ENCODE measurements at places on chromosomes 6 and 20.

DNA sequence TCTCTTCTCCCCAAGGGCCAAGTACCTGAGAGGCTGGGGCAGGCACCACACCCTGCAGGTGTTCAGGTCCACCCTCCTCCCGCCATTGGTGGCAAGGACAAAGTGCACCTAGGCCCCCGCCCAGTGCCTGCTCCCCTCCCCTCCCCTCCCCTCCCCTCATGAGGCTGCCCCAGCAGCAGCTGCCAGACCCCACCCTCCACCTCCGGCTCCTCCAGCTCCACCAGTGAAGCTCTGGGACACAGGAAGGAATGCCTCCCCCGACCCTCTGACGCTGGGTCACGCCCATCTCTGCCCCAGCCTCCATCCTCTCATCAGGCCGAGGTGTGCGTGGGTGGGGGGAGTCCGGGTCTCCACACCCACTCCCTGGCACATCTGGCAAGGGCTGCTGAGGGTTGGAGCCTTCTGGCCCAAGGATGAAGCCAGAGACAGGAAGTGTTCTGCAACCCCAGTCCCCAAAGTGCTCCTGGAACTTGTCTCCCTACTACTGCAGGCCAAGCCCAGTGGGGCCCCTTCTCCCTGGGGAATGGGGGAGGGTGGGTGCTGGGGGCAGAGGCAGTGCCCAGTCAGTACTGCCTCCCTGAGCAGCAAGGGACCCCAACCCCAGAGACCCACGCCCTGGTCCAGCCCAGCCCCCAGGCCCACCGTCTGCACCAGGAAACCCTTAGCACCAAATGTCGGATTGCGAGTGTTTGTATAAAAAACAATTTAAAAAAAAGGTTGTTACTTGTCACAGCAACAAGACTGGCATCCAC is 1.6 kb upstream of the UCKL1 start:
- no peak for DNase-seq

GRCh38 chr6:131061751-131062119 is 1.3 kb downstream of the EPB41L2 start:
- DNase-seq: no peak

DNA sequence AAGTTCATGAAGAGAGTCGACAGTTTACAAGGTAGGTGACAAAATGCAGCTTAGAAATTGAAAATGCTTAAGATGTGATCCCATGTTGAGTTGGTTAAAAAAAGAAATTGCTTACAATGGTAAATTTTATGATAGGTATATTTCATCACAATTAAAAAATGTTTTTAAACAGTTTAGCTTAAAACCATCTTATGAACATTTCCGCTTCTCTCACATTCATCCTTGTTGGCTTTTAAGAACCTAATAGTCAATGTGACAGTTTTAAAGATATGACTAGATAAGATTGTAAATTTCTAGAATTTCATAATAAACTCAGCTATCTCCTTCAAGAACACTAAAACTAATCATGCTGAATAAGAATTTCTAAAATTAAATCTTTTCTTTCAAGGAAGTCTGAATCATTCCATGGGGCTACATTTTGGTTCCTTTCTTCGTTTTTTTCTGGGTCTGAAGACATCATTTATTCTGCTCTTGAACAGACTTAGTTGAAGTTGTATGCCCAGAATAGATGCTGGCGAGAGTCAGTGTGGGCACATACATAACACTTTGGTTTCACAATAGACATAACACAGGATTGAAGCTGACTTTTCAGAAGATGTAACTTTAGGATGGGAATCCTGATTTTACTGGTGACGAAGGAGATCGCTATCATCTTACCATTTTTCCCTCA is 35.9 kb upstream of the LTV1 start:
- DNase-seq: no peak

DNA sequence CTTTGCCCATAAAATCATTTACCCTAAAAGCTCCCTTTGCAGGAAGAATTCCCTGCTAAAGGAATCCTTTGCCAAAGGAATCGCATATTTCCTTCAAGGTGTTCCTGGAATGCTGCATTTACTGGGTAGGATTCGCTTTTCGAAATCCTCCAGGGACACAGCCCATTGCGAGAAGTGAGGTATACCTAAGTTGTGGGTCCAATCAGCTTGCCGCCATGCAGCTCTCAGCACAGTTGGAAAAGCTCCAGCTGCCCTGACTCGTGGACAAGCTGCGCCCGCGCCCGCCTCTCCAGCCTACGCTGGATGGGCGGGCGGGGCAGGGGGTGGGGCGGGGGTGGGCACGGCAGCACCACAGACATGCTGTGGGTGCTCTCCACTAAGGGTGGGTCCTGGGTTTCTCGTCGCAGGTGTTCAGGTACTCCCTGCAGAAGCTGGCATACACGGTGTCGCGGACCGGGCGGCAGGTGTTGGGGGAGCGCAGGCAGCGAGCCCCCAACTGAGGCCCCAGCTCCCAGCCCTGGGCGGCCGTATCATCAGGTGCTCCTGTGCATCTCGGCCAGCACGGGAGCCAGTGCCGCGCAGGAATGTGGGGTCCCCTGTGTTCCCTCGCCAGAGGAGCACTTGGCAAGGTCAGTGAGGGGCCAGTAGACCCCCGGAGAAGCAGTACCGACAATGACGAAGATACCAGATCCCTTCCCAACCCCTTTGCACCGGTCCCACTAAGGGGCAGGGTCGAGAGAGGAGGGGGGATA is 1.4 kb downstream of the NNAT start:
- DNase-seq: no peak

DNA sequence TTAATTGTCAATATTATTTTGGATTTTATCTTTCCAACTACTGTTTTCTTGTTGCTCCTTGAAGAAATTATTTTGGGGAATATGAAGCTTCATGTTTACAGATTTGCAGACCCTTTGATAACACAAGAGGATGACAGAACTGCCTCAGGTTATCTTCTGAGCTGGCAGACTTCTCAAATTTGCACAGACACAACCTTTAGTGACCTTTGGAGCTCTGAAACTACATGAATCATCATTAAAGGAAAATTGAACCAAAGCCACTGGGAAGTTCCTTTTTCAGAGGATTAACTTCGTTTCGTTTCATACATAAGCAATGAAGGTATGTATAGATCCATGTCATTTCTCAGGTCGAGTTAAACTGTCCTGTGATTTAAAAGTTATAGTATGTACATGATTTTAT is 85.9 kb downstream of the FBXO5 start:
- DNase-seq: no peak

GRCh38 chr20:53899351-53900167 is 170.8 kb downstream of the BCAS1 start:
- peak; percentile 39 for DNase-seq

DNA sequence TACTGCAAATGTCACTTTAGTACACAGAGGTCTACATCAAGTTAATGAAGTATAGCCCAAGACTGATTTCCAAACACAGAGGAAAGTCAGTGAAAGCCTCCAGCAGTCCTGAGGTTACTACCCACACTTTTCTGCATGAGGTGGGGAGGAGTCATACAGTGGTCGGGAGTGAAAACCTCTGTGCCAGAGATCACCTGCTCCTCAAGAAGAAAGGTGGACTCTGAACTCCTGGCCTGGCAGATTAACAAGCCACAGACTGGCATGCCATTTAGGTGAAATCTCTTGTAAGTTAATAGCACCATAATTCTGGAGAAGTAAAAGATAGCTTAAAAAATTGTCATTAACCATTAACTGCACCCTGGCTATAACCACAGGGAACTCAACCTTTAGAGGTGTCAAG is 125.0 kb upstream of the LAMP5 start:
- DNase-seq: no peak

- DNase-seq: no peak
Measured at GRCh38 chr6:4940416-4940815, 63.4 kb downstream of the RPP40 start.

DNA sequence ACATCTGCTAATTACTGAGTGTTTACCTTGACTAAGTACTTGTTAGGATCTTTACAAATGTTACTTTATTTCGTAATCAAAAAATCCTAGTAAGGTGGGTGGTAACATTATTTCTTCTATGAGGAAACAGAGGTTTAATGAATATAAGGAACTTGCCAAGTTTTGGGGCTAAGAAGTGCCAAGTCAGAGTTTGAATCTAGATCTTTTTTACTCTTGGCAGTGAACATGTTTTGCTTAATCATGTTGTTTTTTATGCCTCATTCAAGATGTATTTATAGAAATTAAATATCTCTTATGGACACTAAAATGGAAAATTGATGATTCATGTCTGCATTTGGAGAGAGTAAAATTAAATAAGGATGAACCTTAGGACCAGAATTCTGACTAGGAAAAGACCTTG is 393.7 kb downstream of the UTRN start:
- DNase-seq: no peak

DNA sequence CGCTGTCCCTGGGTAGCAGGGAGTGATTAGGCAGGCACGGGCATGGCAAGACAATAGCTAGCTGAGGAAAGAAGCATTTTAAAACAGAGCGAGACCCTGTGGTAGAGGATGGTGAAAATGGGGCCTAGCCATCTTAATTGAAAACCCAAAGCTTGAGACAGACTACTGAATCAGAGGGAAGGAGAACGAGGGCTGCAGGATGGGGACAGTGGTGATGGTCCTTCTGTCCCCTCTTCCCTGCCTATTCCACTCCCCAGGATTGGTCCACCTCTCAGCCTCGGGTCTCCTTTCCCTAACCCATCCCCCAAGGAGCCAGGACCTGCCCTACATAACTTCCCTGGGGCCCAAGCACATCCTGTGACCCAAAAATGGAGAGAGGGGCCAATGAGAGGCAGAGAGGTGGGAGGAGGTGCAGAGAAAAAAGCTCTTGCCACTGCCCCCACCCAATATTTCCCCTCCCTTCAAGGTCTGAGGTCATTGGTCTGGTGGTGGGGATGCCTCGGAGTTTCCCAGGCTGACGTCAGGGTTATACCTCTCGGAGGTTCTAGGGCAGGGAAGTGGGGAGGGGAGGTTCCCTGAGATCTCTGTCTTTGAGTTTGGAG is 884 bp upstream of the CUTA start:
- DNase-seq: no peak

GRCh38 chr6:151280859-151281258 is 41.1 kb downstream of the AKAP12 start:
- no peak for DNase-seq

DNA sequence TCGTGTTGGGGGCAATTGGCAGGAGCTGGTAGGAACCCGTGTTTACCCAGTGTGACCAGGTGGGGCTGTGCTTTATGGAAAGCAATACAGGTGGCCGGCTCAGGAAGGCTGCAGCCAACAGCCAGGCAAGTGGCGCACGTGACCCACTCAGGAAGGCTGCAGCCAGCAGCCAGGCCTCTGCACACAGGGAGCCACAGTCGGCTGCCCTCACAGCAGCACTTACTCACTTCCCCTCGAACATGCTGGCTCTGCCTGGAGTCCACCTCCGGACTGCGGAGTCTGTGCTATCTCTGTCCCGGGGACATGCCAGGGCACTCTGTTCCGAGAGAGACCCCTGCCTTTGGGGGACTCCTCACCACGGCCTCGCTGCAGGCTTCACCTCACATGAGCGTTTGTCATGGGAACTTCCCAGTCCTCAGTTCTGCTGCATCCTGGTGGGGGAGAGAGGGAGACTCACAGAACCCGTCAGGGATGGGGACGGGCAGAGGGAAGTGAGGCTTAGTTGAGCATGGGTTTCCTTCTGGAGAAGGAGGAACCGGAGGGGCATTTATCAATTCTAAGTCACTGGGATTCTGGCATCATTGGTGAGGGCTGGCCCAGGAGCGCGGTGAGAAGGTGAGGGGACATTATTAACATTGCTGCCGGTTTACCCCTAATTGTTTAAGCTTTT is 76.8 kb downstream of the TTLL2 start:
- no peak for DNase-seq

GRCh38 chr20:56985066-56985685 is 281.3 kb downstream of the BMP7 start:
- no peak for DNase-seq

- DNase-seq: no peak
Measured at GRCh38 chr6:23775127-23775526, 350.9 kb upstream of the NRSN1 start.

DNA sequence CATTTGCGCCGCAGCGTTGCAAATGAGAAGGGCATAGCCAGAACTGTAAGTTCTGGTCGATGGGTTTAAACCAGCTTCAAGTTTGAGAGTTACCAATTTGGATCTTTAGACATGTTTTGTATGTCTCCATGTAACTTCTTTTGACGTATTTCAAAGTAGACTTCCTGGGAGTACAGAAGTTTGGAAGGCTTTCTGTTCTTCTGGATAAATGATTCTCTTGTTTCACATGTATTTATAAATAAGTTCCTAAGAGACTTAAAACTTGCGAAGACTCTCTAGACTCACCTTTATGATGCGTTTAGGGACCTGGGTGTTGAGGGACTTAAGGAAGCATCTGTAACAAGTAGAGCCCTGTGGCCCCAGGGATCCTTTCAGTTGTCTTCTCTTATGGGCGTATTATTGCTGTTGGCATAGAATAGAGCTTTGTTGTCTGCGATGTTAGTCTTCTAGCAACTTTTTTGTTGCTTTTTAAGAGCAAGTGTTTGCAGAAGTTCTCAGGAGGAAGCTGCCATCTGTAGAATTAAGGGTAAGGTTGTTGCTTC is 1.3 kb downstream of the CDYL start:
- no peak for DNase-seq

GRCh38 chr20:21944227-21944626 is 238.8 kb downstream of the PAX1 start:
- DNase-seq: no peak

GRCh38 chr6:169106176-169106575 is 147.5 kb downstream of the THBS2 start:
- no peak for DNase-seq

DNA sequence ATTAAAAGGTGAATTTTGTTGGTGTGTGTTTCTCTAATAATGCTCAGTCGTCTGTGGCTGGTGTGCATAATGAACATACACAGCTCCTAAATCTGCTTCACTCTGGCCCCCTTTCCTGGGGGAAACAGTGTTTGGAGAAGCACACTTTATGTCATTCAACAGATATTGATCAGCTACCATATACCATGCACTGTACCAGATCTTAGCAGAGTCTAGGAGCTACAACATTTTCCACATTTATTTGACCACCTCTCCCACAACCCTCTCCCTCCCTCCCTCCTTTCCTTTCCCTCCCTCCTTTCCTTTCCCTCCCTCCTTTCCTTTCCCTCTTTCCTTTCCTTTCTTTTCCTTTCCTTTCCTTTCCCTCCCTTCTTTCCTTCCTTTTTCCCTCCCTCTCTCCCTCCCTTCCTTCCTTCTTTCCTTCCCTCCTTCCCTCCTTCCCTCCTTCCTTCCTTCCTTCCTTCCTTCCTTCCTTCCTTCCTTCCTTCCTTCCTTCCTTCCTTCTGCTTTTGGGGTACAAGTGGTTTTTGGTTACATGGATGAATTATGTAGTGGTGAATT is 85.7 kb downstream of the PLCB4 start:
- no peak for DNase-seq

GRCh38 chr6:113397236-113397635 is 459.9 kb upstream of the MARCKS start:
- DNase-seq: no peak

DNA sequence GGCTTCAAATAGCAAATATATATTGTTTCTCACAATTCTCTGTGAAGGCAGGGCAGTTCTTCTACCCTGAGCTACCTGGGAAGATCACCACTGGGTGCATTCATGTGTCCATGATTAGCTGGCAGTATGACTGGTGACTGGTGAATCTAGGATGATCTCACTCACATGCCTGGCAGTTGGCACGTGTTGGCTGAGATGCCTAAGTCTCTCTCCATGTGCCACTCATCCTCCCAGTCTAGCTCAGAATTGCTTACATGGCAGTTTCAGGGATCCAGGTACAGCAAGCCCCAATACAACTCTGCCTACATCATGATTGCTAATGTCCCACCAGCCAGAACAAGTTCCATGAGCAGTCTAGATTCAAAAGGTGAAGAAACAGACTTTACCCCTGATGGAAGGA is 346.8 kb upstream of the CNR1 start:
- DNase-seq: no peak
